ENCODE measurements at places on chromosomes 13 and 19.

- no peak for DNase-seq
These were observed 70.2 kb downstream of the SPACA7 start for GRCh38 chr13:112446347-112446861.

- DNase-seq = no peak
These were observed 161.0 kb downstream of the KCTD12 start for GRCh38 chr13:76725211-76725610.

DNA sequence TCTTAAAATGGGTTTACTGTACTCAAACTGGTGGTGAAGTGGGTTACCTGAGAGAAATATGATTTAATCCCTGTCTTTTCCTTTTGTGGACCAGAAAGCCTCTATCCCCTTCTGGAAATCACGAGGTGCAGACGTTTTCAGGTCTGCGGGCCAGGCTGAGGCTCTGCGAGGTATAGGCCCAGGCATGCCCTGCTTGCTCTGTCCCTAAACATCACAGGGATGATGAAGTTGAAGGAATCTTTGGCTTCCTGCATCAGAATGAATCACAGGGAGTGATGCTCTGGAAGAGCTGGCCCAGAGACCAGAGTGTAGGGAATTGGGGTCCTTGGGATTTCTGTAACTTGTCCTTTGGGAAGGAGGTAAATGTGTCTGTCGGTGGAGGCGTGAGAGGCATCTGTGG is 18.4 kb upstream of the CHST8 start:
- DNase-seq = no peak

GRCh38 chr19:5040544-5041167 is 71.7 kb downstream of the KDM4B start:
- DNase-seq = no peak

DNA sequence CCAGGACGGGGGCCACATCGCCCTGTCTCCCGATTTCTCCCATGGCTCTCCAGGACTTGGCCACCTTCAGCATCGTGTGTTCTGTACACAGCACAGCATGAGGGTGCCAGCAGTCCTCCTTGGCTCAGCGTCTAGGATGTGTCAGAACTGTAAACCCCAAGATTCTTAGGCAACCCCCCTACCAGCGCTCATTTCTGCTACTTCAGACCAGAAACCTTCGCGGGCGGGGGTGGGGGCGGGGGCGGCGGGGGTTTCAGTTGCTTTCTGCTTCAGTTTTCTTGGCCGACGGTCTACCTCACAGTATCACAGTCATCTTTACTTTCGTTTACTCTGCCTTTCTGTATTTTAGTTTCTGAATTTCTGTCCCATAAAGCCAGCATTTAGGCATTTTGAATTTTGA is 82.4 kb downstream of the GGACT start:
- DNase-seq = peak; percentile 8

GRCh38 chr19:38143847-38144246 is 80.2 kb downstream of the DPF1 start:
- DNase-seq = no peak

GRCh38 chr19:42323473-42323851 is 2.0 kb upstream of the MEGF8 start:
- DNase-seq = no peak

DNA sequence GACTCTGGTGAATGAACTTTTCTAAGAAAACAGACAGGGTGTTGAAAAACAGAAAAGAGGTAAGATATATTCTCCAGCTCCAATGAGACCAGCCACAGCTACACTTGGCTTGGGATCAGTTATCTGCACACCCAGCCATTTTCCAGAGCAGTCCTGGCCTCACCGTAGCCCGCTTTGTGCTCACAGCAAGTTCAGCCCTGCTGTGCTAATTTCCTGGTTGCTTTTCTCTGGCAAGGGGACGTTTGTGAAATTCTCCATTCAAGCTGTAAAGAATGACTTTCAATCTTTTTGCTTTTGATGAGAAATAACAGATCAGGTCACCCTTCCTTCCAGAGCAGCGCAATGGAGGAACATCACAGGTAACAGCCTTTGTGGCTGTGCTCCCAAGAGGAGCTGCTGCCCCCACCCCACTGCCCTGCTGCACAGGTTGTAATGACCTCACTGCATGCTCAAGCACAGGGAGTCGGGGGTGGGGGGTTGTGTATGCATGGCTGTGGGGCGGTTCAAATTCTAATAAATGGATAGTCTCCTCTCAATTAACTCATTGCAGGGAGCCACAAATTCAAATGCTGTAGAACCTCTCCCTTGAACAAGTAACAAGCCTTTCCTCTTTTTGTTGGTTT is 516.6 kb upstream of the NBEA start:
- DNase-seq = no peak

DNA sequence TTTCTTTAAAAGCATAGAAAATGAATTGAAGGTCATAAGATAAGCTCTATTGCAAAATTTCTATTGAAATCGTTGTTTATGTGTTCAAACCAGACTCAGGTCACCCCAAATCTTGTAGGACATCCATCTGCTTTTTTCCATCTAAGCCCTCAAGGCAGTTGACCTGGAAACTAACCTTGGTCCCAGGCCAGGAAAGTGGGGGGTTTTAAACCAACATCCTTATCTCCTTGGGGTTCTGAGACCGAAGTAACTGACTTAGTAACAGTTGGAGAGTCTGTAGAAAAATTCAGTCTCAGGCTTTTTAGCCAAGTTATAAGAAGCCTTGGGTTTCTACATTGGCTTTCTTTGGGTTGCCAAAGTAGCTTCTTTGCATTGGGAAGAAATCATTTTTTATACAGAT is 23.4 kb downstream of the ZNF507 start:
- no peak for DNase-seq

DNA sequence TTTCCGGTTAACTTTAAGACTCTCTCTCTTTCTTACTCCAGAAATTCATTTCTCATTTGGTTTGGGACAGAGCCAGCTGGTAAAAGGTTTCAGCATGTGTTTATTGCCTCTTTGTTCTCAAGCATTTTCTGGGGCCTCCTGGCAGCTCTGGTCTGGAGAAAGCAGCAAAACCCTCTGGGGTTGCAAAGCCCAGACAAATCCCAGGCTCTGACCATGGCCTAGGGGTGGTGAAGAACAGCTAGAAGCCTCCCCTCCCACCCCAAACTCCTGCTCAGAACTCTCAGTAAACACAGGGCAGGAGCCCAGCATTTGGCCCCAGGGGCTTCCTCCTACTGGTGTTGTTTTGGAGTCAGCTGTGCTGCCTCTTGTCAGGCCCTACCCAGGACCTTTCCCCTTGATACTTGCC is 124.2 kb upstream of the SERP2 start:
- no peak for DNase-seq

DNA sequence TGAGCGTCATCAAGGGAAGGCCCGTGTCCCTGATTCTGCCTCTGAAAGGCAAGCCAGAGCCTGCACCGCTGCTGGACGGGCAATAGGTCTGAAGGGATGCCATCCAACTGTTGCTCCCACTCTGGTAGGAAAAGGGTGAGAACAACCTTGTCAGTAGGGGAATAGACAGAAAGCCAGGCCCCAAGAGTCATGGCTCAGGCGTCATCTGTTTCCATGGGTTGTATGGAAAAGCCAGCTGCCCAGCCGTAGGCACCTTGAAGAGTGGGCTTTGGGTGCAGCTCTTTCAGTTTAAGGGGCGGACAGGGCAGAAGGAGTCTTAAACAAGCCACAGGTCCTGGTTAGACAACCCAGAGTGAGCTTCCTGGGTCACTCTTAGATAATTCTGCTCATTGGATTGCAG is 66.5 kb downstream of the RNF6 start:
- no peak for DNase-seq

GRCh38 chr13:46127358-46128023 is 22.7 kb upstream of the CPB2 start:
- no peak for DNase-seq

GRCh38 chr13:104949840-104950740 is 1585.4 kb downstream of the EFNB2 start:
- no peak for DNase-seq

- no peak for DNase-seq
These were observed 329.2 kb downstream of the SLC7A1 start for GRCh38 chr13:29266261-29266660.

- DNase-seq = no peak
These were observed 209.7 kb downstream of the SPRY2 start for GRCh38 chr13:80131204-80131603.

GRCh38 chr13:74132776-74133656 is 1.2 kb downstream of the KLF12 start:
- peak; percentile 19 for DNase-seq

DNA sequence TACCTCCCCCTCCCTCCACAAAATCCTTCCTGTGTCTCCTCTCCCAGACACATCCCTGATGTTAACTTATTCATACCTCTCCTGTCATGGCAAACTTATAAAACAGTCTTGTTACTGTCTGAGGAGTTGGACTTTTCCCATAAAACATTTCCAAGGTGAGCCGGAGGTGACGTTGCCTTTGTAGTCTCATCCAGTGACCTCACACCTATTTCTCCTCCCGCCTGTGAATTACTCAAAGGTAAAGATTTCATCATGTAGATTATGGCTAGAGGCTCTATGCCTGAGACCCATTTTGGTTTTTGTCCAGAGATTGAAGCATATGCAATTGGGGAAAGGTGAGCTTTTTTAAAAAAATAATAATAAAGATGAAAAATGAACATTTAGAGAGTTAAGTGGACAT is 529.0 kb downstream of the MYO16 start:
- DNase-seq = no peak

DNA sequence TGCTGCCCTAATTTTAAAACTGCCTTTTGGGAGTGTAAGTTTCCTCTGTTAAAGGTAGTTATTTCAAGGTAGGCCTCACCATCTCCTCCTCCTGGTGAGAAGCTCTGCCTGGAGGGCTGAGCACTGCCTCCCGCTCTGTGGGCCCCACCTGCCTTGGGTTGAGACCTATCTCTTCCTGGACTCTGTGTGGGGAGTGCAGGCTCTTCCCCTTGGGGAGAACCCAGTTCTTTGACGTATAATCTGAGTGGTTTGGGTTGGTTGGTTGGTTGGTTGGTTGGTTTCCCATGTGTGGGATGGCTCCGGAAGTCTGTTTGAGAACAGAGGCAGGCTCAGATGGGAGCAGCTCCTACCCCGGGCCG is 39.1 kb downstream of the ACTN4 start:
- DNase-seq = no peak

DNA sequence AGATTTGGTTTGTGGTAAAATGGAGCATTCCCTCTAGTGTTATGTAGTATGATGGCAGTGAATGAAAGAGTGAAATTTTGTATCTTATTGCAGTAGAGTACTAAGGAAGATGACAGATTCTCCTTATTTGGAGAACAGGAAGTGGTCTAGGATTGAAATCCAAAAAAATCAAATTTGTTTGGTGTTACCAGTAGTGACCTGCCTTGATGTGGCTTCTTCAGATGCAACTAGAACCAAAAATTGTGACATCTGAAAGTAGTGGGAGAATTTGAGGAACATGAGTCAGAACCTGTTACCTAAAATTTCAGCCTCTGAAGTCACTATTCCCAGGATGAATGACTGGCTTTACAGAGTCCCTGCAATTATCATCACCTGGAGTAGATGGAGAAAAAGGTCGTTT is 165.9 kb downstream of the KLF5 start:
- no peak for DNase-seq

DNA sequence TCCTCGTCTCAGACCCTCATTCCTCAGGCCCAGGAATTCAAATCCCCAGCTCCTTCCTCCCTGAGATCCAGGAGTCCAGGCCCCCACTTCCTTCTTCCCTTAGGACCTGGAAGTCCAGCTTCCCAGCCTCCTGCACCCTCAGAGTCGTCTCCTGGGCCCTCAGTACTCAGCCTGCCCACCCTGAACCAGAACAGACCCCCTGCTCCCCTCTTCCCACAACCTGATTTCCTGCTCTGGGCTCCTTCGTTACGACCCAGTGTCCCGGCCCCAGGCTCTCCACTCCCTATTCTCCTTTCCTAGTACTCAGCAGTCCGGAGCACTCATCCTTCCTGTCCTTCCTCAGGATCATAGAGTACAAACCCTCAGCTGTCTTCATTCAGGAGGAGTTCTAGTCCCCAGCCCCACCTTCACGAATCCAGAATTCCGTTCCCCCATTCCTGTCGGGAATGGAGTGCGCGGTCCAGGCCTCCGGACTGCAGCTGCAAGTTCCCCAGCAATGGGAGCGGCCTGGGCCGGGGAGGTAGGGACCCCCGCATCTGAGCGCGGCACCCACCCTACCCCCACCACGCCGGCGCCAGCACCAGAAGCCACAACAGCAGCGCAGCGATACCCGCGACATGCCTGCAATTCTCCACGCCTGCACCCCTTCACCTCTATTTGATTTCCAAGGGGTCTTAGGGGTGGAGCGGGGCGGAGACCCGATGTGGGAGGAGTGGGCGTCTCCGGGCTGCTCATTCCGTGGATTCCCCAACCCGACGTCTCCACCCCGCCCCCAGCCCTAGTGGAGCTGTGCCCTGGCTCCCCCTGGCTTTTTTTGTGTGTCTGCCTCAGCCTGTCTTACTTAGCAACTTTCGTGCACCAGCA is 12.7 kb downstream of the EGLN2 start:
- DNase-seq = no peak

- no peak for DNase-seq
These were observed 237.9 kb downstream of the NALCN start for GRCh38 chr13:101178406-101178805.

GRCh38 chr19:30516531-30516930 is 144.3 kb downstream of the ZNF536 start:
- DNase-seq = no peak

GRCh38 chr13:105721016-105721415 is 814.4 kb downstream of the EFNB2 start:
- DNase-seq = no peak

DNA sequence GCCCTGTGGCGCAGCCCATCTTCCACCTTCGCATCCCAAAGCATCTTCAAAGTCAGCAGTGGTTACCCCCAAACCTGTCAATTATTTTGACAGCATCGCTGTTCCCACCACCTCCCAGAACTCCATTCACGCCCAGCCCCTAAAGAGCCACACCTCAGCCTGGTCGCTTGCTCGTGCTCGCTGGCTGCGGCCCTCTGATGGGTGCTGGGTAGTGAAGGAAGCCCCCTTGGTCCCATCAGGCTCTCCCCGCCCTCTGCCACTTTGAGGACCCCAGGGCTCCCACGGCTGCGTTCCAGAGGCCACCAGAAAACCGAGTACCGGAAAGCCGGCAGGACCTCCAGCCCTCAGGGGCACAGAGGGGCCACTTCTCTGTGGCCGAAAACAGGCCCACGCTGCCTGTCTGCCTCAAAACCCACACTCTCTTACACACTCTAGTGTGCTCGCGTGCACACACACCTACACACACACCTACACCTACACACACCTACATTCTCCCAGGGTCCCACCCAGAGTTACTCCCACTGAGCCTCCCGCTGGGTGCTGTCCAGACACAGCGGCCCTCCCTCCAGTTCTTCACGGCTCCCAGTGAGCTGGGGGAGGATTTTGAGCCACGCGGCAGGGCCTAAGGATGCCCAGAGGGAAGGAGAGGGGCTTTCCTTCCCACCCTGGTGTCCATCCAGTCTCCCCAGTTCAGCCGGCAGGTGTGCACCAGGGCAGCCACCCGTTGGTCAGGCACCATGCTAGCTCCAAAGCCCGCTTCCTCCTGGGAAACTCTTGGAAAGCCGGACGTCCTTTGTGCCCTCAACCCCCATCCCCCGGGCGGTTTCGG is 1.9 kb downstream of the VSTM2B start:
- no peak for DNase-seq

GRCh38 chr13:103046676-103047075 is 19.5 kb downstream of the SLC10A2 start:
- no peak for DNase-seq

- DNase-seq = no peak
These were observed 165.0 kb downstream of the TM9SF2 start for GRCh38 chr13:99666146-99666805.

GRCh38 chr19:4969292-4969771 is 419 bp downstream of the KDM4B start:
- no peak for DNase-seq

Measured in stimulated activated CD8-positive, alpha-beta memory T cell treated with anti-CD3 and anti-CD28 coated beads, Interleukin-15, amount 100 ng/mL, for 48 hours (primary cell).